ENCODE measurements at places on chromosomes 5 and 9.

GRCh38 chr5:154728939-154729588 is 26.1 kb upstream of the LARP1 start:
- H3K36me3 ChIP-seq: no peaks in the 10 kb centered on the region
- no peak overlapping the region for H3K27ac ChIP-seq
- H3K4me1 ChIP-seq: no peaks in the 10 kb centered on the region
- H3K27me3 ChIP-seq: no peaks in the 10 kb centered on the region
- no peak overlapping the region for H3K4me3 ChIP-seq

GRCh38 chr5:32951003-32951402 is 239.9 kb downstream of the NPR3 start:
- no peaks in the 10 kb centered on the region for H3K36me3 ChIP-seq
- H3K27ac ChIP-seq: peak overlapping the region; percentile 15
- no peaks in the 10 kb centered on the region for H3K4me1 ChIP-seq
- DNase-seq: no peak

DNA sequence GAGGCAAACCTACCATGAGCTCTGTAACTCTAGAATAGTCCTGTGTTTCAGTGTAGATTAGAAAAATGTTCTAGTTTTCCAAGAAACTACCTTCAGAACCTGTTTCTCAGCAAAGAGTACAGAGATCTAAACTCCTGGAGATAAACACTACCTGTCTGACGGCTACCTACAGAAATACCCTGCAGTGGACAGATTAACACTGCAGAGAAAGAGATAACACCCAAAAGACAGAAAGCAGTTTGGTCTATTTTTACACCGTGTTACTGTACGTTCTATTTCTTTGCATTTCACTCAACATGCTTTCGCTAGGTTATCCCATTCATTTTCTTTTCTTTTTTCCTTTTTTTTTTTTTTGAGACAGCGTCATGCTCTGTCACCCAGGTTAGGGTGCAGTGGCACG is 11.6 kb downstream of the SCAI start:
- H3K4me3 ChIP-seq: no peak overlapping the region
- H3K27ac ChIP-seq: no peak overlapping the region
- DNase-seq: no peak
- H3K4me1 ChIP-seq: no peaks in the 10 kb centered on the region
- H3K36me3 ChIP-seq: no peaks in the 10 kb centered on the region

DNA sequence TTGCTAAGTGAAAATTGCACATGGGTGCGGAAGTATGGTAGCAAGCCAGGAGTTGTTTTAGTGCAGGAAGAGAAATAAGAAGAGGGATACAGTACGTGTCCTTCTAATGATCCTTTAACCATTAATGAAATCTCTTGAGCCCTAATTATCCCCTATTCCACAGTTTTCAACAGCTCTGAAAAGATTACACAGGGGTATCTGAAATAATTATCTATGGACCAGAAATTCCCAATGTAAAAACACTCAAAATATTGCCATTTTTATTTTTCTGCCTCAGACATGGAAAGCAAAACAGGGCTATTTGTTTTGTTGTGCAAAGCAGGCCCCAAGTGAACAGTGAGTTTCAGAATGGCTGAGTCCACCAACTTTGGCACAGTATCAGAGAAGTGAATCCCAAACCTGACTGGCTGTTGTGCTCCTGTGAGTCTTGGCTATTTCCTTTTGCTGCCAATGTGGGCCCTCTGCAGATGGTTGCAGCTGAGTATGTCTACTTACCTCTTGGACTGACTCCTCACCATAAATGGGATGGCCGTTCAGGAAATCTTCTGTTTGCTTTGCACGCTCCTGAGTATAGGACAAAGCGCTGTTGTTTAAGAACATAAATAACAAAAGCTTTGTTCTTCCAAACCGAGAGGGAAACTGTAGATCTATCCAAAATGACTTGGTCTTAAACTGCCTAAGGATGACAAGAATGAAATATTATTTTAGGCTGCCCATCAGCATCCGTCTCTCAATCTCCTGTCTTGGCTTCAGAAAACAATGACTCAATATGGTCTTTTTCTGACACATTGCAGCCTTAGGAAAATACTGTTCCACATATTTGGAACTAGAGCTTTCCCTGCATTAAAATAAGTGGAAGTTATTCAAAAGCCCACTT is 204.1 kb downstream of the DEPDC1B start:
- H3K27ac ChIP-seq: no peak overlapping the region
- H3K27me3 ChIP-seq: no peaks in the 10 kb centered on the region
- no peaks in the 10 kb centered on the region for H3K4me1 ChIP-seq
- no peaks in the 10 kb centered on the region for H3K36me3 ChIP-seq
- no peak for DNase-seq
- H3K4me3 ChIP-seq: no peak overlapping the region

GRCh38 chr5:67301285-67301903 is 104.8 kb upstream of the CD180 start:
- DNase-seq: peak; percentile 60
- H3K4me1 ChIP-seq: no peaks in the 10 kb centered on the region
- no peaks in the 10 kb centered on the region for H3K27me3 ChIP-seq
- no peaks in the 10 kb centered on the region for H3K36me3 ChIP-seq
- H3K4me3 ChIP-seq: no peak overlapping the region
- no peak overlapping the region for H3K27ac ChIP-seq

DNA sequence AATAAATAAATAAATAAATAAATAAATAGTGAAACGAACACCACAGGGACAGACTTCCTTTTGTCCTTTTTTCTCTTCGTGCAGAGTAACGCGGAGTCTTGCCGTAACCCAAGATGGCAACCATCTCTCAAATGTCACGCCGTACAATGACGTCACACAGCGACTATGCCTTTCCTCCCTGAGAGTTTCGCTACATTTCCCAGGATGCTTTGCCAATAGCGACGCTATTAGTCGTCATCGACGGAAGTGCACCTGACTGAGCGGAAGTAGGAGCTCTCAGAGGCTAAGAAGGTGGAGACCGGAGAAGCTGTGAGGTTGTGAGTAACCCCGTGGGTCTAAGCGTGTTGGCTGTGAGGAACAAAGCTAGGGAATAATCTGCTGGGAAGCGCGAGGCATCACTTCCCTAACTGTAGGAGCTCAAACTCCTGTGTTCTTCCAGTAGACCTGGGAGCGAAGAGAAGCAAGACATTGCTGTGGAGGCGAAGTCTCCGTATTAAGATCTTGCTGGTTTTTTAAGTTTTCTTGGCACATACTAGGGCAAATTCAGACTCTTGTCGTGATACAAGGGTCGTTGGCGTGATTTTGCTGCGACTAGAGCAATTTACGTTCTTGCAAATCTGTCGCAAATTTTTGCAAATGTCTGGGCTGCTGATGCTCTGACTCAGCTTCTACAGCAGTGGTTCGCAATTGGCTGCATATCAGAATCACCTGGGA is at the start of gene TTC1:
Gene TTC1, plus strand, starts transcription at position 263 of the 714 bp plus-strand sequence. CDS start 1,390 bp downstream, outside the sequence.
- H3K27me3 ChIP-seq: no peaks in the 10 kb centered on the region
- H3K36me3 ChIP-seq: no peaks in the 10 kb centered on the region
- H3K4me1 ChIP-seq: no peaks in the 10 kb centered on the region

GRCh38 chr9:127074561-127075548 is 47.6 kb downstream of the ANGPTL2 start:
- H3K4me3 ChIP-seq: no peak overlapping the region
- no peak overlapping the region for H3K27ac ChIP-seq
- no peaks in the 10 kb centered on the region for H3K27me3 ChIP-seq
- DNase-seq: no peak
- no peaks in the 10 kb centered on the region for H3K36me3 ChIP-seq
- H3K4me1 ChIP-seq: peaks cover 11% of the 10 kb centered on the region

DNA sequence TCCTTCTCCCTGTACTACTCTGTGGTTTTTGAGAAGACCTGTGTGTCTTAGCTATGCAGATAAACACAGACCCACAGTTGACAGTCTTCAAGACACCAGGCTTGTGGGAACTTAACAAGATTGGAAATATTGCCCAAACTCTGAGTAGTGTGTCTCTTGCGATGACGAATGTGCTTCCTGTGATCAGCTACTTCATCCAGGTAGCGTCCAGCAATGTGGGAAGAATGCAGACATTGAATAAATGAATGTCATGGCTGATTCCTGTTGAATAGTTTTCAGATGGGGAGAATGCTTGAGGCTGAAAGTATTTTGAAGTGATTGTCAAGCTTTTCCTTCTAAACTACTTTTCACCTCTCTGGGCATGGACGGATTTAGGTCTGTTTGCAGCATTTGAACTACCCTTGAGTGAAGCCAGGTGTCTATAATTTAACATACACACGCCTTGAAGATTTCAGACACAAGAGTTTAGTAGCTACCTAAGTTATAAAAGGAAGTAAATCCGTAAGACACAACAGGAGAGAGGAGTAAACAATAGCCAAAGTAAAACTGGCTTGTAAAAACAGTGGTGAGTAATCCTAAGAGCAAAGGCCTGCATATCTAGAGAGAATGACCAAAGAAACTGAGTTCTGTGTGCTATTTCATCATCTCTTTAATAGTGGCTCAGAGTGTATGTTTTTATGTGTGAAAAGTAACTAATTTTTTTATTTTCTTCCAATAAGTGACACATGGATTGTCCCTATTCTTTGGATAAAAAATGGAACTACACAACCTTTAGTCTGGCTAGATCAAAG is 30.0 kb upstream of the ARL14EPL start:
- no peaks in the 10 kb centered on the region for H3K36me3 ChIP-seq
- H3K27ac ChIP-seq: no peak overlapping the region
- H3K27me3 ChIP-seq: no peaks in the 10 kb centered on the region
- no peak for DNase-seq

- no peaks in the 10 kb centered on the region for H3K36me3 ChIP-seq
- no peak for DNase-seq
- no peak overlapping the region for H3K4me3 ChIP-seq
- no peaks in the 10 kb centered on the region for H3K27me3 ChIP-seq
Observed at GRCh38 chr9:86846656-86847055, 100.7 kb downstream of the GAS1 start.

- no peak overlapping the region for H3K4me3 ChIP-seq
- H3K27ac ChIP-seq: no peak overlapping the region
- no peaks in the 10 kb centered on the region for H3K36me3 ChIP-seq
- no peaks in the 10 kb centered on the region for H3K27me3 ChIP-seq
- DNase-seq: no peak
- H3K4me1 ChIP-seq: no peaks in the 10 kb centered on the region
Observed at GRCh38 chr5:123626051-123626450, 114.1 kb downstream of the CSNK1G3 start.

DNA sequence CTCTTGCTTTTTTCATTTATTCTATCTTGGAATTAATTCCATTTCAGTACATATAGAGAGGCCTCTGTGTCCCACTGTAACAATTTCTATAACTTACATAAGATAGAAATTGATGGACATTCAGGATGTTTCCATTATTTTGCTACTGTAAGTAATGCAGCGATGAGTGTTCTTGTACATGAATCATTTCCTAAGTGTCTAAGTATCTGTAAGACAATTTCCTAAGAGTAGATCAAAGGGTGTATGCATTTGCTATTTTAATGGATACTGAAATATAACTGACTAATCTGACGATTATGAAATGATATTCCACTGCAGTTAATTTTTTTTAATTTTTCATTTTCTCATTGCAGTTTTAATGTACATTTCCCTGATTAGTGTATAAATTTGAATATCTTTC is 23.0 kb upstream of the RBM22 start:
- H3K4me3 ChIP-seq: no peak overlapping the region
- no peak for DNase-seq
- no peak overlapping the region for H3K27ac ChIP-seq
- H3K4me1 ChIP-seq: no peaks in the 10 kb centered on the region
- no peaks in the 10 kb centered on the region for H3K27me3 ChIP-seq

DNA sequence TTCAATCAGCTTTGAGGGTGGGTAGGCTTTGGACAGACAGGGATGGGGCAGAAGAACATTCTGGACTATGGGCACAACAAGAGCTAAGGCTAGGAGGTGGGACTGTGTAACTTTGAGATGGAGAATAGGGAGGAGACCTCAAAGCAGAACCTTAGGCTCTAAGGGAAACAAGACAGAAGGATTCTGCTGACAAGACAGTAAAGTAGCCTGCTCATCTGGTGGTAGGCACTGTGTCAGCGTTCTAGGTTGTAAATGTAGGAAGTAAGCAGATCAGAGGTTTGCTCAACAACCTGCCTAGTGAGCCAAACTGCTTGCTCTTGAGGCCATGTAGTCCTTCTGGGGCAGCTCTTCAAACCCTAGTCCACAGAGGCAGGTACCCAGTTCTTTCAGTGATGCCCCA is 15.0 kb upstream of the IL12B start:
- H3K36me3 ChIP-seq: no peaks in the 10 kb centered on the region
- H3K4me1 ChIP-seq: no peaks in the 10 kb centered on the region
- H3K27me3 ChIP-seq: no peaks in the 10 kb centered on the region
- H3K27ac ChIP-seq: no peak overlapping the region
- no peak for DNase-seq
- no peak overlapping the region for H3K4me3 ChIP-seq

- no peaks in the 10 kb centered on the region for H3K36me3 ChIP-seq
- no peaks in the 10 kb centered on the region for H3K4me1 ChIP-seq
- no peak for DNase-seq
Observed at GRCh38 chr9:114682846-114683245, 854 bp upstream of the TEX48 start.

GRCh38 chr5:81450940-81451339 is 57.0 kb upstream of the ACOT12 start:
- H3K4me3 ChIP-seq: no peak overlapping the region
- no peaks in the 10 kb centered on the region for H3K27me3 ChIP-seq
- no peak overlapping the region for H3K27ac ChIP-seq
- H3K36me3 ChIP-seq: no peaks in the 10 kb centered on the region
- no peaks in the 10 kb centered on the region for H3K4me1 ChIP-seq

DNA sequence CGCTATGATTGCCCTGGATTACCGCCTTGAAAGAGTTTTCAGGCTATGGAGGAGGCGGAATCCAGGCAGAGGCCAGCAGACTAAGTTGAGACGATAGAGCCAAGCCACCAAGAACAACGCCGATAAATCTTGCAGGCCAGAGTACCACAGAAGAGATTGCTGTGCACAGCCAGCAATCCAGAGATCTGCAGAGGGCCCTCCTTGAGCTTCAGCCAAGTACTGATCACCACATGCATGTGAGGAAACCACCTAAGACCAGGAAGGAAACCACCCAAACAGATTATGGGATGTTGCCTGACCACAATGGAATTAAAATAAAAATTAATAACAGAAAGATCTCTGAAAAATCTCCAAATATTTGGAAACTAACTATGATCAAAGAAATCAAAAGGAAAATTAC is 74.9 kb downstream of the GCNT4 start:
- no peaks in the 10 kb centered on the region for H3K27me3 ChIP-seq
- no peak for DNase-seq
- H3K4me1 ChIP-seq: no peaks in the 10 kb centered on the region
- no peaks in the 10 kb centered on the region for H3K36me3 ChIP-seq
- no peak overlapping the region for H3K4me3 ChIP-seq
